ENCODE measurements at places on chromosomes 1 and 21.

DNA sequence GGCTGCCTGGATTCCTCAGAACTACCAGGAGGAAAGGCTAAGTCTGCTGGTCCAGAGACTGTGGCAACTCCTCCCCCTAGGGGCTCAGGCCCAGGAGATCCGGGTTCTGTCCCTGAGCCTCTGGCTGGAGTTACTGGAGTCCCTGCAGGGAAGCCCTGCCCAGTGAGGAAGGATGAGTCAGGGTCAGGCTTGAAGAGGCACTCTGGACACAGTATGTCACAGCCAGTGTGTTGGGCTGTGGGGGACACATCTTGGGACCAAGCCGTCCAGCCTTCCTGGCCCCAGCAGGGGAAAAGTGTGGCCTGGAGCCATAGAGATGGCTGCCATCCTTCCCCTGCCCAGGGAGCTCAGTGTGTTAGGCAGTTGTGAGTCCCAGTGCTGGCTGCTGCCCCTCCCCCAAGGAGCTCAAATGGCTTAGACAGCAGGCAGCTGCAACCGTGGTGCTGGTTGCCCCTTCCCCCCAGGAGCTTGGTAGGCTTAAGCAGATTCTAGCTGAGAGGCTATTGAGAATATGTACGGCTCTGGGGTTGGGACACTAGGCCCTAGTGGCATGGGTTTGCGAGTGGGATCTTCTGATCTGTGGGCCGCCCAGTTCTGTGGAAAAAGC is 28.2 kb upstream of the RABGAP1L start:
- no peak for DNase-seq

DNA sequence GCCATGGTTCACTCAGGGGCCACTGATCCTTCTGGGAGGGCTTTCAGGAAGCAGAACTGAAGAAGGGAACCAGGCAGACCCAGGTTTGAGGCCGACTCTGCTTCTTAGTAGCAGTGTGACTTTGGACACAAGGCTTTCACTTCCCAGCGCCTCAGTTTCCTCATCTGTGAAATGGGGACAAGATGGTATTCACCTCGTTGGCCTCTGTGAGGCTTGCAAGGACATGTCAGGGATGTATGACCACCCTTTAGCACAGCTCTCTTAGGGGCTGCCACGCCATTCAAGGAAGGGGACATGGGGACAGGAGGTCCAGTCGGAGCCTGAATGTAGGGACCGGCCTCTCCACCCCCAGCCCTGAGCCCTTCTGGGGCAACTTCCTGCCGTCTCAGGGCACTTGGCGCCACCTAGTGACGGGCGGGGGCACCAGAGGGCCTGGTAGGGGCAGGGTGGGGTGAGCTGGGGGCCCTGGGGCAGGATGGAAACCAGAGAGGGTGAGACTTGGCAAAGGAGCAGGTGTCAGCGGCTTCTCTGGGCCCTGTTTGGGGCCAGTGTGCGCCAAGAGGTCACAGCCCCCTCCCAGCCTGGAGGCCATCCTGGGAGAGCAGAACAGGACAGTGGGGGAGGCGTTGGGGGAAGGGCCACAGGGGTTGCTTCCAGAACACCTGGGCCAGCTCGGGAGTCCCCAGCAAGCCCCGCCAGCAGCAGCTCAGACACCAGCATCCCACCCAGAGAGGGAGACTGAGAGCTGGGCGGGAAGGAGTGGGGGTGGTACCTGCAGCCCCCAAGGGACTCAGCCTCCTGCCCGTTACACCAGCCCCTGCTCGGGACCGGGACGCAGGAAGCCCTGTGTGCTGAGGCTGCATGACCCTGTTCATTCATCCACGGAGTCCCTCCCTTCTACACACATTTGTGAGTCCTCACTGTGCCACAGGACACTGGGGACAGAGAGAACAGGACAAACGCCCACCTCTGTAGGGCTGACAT is 102.5 kb upstream of the TARDBP start:
- peak; percentile 55 for DNase-seq

DNA sequence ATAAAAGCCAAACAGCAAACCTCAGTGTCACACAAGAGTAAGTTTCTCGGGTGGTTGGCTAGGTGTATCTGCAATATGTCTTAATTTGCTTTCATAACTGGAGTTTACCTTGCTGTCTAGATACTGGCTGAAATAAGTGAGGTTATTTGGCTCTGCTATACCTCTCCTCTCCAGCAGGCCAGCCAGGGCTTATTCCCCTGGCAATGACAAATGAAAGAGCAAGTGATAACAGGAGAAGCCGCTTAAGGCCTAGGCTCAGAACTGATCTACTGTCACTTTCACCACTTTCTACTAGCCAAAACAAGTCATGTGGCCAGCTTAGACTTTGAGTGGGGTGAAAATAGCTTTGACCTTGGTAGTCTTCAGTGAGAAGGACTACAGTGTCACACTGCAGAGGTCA is 4.8 kb upstream of the RPE65 start:
- no peak for DNase-seq

DNA sequence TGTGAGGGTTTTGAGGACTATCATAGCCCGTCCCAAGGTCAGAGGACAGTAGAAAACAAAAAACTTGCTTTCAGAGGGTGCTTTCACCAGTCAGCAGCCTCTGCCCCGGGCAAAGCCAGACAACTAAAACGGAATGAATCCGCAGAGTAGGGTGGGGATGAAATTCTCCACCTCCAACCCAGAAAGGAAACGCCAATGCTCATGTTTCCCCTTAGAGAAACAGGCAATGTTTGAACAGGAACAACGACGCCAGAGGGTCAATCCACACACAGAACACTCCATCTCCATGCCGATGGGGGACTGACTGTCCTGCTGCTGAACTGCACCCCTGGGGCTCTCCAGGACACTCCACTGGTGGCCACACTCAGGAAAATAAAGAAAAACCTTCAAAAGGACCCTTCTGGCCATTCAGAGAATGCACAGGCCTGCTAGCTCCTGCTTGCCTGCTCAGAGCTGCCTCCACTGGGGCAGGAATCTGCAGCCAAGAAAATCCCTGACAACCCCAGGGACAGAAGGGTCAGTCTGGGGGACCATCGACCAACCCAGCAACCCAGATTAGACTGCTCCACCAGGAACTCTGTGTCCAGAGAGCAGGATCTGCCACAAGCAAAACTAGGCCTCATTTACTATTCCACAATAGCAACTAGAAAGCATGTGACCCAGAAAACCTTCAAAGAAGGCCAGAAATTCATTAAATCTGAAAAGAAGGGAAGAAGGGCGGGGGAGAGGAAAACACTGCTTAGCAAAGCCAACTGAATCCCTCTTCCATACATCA is 116.0 kb downstream of the TOMM20 start:
- DNase-seq, result no peak
